Fibroblast of skin of right biceps (primary cell): ENCODE measurements at places on chromosomes 3 and 15.

DNA sequence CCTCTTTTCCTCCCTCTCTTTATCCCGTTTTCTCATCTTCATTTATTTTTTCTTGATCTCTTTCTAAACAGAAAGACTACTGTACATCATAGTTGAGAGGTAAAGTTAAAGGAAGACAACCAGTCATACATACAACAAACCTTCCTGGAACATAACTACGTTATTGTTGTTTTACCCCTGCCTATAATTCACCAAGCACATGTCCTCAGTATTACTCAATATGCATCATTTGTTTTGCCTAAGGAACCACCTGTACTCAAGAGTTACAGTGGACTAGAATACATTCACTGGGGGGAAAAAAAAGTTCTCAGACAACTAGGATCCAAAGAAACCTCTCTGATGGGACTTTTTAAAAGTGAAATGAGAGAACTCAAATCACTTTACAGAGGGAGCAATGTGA is 344.7 kb upstream of the RBMS3 start:
- DNase-seq, result no peak

DNA sequence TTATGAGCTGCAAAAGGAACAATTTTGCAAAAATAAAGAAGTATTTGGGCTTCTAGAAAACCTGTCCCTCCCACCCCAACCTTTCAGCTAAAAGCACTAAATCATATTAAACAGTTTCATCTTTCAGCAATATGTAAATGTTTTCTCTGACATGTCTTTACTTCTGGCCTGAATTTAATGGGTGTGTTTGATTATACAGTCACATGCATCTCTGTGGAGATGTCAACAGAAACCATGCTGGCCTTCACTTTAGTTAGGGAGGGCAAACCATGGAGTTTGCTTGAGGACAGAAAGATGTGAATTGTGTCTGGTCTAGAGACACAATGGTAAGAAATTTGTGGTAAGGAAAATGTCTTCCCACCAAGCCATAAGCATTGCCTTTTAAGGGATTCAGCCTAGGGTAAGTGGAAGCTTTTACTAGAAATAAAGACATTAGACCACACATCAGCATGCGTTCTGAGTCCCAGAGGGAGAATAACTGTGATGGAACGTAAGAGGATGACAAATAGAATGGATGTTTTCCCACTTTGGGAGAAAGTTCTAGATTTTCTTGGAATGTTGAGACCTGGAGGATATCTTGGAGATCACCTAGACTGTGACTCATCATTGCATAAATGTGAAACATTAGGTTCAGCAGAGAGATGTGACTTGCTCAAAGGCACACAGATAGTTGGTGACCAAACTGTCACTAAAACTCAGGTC is 68.9 kb downstream of the ST8SIA2 start:
- peak; percentile 62 for DNase-seq

DNA sequence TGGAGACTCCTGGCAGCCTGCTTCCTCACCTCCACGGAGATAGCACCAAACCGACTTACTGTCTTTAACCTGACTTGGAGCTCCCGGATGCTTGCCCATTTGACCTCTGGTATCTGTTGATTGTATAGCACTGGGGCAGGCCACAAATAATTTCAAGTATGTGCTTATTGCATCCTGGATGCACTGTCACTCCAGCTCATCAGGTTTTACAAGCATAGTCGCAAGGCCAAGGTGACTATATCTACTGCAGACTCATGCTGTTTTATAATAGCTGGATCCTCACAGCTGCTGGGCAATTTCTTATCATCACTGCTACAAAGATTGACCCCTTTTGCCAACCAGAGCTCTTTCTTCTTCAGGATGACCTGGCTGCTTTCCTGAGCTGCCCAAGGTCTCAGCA is 45.6 kb downstream of the PEX5L start:
- no peak for DNase-seq

DNA sequence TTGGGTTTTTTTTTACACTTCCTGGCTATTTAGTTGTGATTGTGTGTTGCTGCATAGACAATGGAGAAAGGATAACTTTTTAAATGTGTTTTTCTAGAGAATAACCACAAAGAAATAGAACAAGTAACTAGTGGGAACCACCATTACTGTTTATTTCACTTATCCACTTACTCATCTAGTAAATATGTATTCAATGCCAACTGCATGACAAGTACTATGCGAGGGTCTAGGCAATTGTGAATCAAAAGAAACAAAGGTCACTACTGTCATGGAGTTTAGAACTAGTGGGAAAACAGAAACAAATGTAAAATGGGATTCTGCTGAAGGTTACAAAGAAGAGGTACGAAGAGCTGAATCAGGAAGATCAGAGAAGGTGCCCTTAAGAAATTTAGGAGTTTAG is 600.9 kb upstream of the ROBO2 start:
- peak; percentile 24 for DNase-seq

DNA sequence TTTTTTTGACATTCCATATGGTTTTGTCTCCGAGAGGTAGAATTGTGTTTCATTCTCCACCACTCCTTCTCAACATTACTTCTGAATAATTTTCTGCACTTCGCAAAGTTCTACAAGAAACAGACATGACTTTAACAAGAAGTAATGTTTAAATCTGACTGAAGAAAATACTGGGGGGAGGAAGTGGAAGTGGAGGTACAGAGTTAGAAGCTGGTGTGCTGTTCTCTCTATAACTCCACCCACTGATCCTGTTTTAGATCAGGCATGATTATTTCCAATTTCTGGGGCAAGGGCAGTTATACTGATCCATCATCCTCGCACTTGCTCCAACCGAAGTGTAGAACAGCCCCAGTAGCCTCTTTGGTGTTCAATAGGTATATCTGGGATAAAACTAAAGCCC is 9.2 kb upstream of the MCCC1 start:
- DNase-seq, result no peak

DNA sequence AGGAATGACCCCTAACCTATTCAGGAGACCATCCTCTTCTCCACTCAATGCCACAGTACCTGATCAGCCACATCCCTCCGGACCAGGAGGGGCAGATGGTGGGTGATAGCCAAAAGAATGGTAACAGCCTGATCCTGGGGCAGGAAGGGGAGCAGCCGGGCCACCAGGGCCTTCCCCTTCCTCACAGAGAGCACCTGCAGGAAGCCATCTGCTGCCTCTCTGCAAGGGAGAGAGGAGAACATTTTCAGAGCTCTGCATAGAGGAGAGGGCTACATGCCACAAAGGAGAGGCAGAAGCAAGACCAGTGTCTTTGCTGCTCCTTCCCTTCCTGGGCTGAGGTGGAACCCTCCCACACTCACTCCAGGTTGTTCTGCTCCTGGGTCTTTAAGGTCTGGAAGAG is 5.5 kb upstream of the SPG11 start:
- DNase-seq, result no peak

DNA sequence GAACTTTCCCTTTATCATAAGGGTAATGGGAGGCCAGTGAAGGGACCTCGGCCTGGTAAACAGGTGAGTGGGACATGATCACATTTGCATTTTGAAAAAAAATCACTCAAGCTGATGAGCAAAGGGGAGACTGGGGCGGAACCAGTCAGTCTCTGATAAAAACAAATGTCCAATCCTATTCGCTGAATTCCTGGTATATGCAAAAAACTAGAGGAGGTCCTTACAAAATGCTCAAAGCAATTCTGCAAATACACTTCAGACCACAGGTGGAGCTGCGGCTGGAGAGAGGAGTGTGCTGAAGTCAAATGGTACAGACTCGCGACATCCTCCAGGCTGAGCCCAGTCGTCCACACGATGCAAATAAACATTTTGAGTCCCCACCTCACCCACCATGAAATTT is 166.7 kb downstream of the FOXP1 start:
- no peak for DNase-seq

DNA sequence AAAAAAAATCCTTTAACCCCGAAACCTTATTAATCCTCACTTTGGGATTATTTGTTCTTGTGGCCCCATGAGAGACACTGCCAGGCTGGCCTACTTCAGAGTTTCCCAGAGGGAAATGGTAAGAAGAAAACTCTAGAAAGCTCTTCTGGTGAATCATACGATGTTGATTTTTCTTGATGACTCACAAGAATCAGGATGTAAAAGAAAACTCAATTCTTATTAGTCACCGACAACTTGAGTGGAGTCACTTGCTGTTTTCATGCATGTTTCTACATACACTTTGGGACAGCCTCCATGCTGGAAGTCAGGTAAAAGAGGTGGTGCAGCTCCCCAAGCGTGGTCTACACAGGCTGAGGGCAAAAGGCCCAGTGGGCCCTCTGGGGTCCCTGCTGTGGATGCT is 42.8 kb downstream of the MYO5C start:
- peak; percentile 93 for DNase-seq

GRCh38 chr3:63349583-63350573 is 71.8 kb downstream of the SYNPR start:
- DNase-seq, result peak; percentile 68

DNA sequence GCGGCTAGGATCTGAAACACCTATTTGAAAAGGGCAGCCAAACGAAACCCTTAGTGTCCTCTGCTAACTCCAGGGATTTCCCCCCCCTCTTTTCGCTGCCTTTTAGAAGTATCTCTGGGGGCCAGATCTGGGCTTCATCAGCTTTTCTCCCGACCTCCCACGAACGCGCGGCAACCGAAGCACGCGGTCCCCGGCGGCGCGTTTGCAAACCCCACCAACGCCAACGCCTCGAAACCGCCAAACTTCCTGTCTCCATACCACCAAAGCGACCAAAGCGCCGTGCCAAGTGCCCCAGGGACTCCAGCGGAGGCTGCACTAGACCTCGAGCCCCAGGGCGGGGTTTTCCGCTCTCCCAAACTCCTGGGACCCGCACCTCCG is 155.8 kb upstream of the FRMD4B start:
- DNase-seq, result peak; percentile 5

DNA sequence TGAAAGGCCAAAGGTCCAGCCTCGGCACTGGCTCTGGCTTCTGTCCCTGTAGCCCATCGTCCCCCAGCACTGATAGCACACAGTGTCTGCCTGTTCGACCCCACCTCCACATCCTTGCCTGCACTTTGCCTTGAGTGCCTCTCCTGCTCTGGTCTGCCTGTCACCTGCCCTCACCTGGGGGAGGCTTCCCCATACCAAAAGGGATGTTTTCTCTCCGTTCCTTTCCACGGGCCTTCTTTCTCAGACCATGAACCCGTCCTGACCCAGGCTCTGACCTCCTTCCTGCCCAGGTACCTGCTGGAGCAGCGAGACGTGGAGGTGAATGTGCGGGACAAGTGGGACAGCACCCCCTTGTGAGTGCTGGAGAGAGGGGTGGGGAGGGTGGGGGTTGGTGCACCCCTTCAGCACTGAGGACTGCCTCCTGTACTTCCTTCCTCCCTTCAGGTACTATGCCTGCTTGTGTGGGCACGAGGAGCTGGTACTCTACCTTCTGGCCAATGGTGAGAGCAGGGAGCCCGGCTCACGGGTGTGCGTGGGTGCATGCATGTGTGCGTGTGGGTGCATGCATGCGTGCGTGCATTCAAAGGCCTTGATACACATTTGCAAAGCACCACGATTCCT is 1.5 kb downstream of the ABTB1 start:
- DNase-seq, result no peak

DNA sequence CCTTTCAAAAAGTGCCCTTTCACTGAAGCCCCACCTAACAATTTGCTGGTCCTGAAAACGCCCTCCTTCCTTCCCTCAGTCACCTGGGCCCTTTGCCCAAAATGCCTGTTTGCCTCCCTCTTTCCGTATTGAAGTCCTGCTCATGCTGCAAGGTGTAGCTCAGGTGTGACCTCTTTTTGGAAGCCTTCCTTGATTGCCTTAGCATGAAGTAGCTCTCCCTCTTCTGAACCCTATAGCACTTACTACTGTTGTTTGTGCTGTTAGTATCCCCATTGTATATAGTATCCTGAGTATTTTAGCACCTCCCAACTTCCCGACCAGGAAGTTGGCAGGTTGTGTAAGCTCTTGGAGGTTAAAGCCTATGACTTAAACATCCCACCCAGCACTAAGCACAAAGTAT is 1.7 kb downstream of the PLS1 start:
- DNase-seq, result no peak

DNA sequence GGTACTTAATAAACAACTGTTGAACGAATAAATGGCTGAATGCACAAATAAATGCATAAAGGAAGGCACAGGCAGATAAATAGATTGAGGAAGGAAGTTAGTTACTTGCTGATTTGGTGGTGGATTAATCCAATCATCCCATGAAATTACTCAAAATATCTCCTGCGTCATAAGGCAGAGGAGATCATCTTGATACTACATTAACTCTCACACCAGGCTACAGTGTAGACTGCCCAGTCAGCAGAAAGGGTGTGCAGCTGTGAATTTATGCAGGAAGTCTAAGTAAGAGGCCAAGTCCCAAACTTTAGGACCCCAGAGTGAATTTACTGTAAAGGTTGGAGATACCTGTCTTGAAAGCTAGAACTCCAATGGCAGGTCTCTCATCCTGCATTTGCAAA is 38.6 kb downstream of the PRICKLE2 start:
- DNase-seq, result no peak

DNA sequence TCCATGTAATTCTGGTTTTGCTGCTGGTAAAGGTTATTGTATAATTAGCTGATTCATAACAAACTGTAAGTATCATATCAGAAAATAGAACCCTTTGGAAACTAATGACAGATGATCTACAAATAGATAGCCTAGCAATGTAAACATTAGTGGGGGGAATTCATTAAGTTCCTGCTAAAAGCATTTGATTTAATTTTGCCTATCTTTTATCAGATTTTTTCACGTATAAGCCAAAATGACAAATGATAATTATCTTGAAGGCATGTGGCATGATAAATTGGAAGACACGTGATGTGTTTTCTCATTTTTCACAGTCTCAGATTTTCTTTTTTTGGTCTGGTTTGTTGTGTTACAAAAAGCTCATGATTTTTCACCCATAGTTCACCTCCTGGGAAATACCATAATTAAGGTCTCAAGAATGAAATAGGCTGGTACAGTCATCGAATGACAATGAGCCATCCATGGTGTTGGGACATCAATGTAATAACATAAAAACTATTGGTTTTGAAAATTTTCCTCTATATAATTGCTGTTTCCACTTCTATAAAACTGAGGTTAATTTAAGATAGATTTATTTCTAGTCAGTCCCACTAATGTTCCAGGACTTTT is 325.9 kb upstream of the TBL1XR1 start:
- no peak for DNase-seq

GRCh38 chr3:49519296-49519695 is 35.0 kb upstream of the BSN start:
- no peak for DNase-seq

GRCh38 chr3:116200956-116201690 is 244.2 kb downstream of the LSAMP start:
- no peak for DNase-seq

DNA sequence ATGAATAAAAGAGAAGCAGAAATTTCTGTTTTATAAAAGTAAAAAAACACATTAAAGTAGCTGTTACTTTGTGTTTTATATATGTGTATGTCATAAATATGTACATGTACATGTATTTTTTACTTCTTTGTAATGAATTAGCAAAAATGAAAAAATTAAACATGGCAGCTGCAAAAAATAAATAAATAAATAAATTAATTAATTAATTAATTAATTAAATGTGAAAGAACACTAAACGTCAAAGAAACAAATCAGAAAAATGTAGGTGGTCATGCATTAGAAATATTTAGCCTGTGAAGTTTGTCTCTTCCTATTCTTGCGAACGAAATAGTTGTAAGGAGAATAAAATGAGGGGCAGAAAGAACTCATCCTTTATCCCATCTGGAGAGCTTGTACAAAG is 357.0 kb downstream of the ZIC4 start:
- no peak for DNase-seq

- no peak for DNase-seq
Observed at GRCh38 chr3:157104928-157105652, 54.9 kb downstream of the CCNL1 start.

GRCh38 chr3:35081899-35082298 is 557.4 kb upstream of the ARPP21 start:
- no peak for DNase-seq
